Stimulated activated naive CD4-positive, alpha-beta T cell treated with Interleukin-2 at 50 U/mL for 16 hours (primary cell): ENCODE measurements at places on chromosomes 13 and 19.

DNA sequence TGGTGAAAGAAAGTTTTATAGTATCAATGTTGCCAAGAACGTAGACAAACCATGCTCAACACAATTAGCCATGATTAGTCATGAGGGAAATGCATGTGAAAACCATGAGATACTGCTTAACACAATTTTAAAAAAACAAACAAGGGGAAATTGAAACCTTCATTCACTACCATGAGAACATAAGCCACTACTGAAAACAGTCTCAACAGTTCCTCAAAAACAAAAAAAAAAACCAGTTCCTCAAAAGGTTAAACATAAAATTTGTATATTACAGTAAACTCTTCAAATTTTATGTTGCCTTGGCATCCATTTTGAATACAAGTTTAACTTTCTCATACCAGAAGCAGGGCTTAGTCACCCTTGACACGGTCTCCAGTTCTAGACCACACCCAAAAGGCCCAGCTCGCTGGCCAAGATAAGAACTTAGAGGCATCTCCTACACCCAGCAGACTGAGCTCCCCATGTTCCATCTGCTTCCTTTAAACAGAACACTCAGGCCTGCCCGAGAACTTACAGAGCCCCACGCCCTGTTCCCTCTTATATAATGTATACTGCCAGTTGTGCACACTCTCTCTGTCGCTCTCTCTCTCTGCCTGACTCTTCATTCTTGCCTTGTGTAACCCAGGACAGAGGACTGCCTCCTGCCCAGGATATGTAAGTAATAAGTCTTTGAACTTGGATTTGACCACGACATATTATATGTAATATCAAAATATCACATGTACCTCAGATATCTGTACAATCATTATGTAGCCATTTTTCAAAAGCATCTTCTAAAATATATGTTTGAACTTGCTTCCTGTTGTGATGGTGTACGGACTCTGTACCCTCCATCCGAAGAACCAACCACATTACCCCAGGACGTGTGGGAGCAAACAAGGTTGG lies 67.4 kb downstream of the STK24 start:
- peak; percentile 48 for DNase-seq

GRCh38 chr13:103762523-103762922 lies 696.3 kb upstream of the SLC10A2 start:
- DNase-seq = no peak

DNA sequence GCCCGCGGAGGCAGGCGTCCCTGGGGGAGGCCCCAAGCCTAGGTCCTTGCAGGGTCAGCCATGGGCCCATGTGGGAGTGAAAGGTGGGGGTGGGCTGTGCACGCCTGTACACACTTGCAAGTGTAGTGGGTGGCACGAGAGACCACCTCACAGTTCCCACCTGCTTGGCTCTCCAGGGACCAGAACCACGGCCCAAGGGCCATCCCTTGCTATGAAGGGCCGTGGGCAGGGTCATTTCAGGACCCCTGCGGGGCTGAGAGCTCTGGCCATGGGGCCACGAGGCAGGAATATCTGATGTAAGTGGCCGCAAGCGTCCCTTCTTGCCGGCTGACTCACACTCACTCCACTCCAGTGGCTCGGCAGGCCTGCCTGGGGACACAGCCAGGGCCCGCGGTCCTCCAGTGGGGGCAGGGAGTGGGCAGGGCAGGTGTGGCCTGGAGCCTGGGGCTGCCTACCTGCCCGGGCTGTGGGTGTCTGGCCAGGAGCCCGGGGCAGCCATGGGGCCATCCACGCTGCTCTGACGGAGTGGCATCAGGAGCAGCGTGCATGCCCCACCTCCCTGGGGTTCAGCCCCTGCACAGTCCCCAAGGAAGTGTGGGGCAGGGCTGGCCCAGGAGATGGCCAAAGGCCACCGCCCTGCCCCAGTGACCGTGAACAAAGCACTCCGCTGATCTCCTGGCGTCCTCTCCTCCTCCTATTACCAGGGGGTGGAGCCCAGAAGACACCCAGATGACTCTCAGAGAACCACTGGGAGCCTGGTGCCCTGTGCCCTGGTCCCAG lies 8.6 kb upstream of the MKNK2 start:
- DNase-seq = no peak

DNA sequence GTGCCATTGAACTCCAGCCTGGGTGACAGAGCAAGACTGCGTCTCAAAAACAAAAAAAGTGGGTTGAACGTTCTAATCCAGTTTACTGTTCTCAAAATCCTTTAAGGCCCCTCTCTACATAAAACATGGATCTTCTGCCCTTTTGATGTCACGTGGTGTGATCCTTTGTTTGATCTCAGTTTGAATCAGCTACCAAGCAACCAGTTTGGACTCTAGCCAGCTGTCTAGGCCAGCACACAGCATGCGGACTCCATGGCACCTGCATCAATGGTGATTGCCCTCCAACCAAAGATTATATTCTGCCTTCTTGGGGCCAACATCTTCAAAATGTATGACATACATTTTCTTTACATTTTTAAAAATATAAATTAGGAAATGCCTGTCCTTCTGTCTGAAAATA lies 365.4 kb downstream of the NDFIP2 start:
- no peak for DNase-seq

DNA sequence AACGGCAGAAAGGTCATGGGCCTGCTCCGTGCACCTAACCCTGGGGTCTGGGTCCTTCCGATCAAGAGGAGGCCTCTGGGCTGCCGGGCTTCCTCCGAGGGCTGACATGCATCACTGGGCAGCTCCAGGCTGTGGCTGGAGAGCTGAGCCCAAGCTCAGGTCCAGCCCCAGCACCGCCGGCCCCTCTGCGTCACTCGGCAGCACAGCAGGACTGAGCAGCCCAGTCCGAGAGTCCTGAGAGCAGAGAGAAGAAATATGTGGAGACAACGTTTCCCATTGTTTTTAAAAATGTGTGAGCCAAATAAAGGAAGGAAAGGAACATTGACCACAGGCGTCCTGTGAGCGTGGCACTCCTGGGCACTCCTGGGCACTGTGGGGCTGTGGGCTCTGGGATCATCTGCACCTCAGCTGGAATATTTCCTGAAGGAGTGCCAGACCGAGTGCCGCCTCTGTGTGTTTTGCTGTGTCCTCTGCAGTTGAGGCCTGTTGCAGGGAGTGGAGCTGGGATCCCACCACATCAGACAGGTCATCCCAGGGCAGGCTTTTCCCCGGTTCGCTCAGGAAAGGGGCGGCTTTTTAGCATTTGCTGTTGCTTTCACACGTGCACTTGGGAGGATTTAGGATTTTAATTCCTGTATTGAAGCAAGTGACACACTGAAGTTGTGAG lies 37.8 kb upstream of the TFDP1 start:
- DNase-seq = no peak

DNA sequence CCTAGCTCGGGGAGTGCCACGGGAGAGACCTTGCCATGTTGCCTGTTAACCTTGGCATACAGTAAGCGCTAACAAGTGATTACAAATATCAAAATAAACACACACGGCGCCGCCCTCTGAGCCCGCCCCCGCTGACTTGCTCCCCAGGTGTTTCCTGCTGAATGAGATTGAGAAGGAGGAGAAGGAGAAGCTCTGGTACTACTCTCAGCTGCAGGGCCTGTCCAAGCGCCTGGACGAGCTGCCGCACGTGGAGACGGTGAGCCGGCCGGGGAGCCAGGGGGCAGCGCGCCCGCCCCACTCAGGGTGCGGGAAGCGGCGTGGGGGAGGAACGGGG lies 5.0 kb downstream of the APC2 start:
- DNase-seq = no peak

GRCh38 chr19:38291855-38292254 lies 12.2 kb upstream of the C19orf33 start:
- no peak for DNase-seq

DNA sequence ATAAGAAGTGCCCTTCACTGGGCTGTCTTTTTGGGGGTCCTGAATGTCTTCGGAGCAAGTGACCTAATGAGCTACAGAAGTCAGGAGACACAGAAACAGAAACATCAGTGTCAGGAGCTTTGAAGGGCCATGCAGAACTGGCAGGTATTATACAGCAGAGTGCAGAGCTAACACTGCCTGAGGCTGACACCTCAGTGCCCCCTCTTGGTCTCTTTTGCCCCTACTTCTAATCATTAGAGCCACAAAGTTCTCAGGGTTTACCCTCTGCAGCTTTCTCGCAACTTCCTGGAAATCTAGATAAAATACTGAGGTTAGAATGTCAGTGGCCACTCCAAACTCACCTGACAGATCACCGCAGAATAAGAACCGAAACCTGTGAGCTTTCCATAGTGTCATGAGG lies 172.7 kb downstream of the B3GLCT start:
- no peak for DNase-seq

- DNase-seq = no peak
These were observed 7.6 kb downstream of the MFSD12 start for GRCh38 chr19:3549816-3550215.

- DNase-seq = no peak
These were observed 45.5 kb downstream of the HSPH1 start for GRCh38 chr13:31116224-31116623.

DNA sequence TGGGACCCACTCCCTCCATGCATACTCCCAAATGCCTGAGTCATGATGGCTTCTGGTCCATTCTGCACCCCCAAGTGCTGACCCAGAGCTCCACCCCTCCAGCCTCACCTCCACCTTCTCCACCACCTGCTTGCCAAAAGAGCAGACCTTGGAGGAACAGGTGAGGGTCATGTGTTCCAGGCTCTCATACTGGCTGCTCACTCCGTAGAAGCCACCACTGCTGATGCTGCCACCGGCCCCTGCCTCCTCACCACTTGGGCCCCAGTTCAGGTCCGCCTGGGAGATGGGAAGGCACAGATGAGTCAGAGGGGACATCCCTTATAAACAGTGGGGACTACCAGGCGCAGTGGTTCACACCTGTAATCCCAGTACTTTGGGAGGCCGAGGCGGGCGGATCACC lies 7.9 kb downstream of the CD37 start:
- no peak for DNase-seq

DNA sequence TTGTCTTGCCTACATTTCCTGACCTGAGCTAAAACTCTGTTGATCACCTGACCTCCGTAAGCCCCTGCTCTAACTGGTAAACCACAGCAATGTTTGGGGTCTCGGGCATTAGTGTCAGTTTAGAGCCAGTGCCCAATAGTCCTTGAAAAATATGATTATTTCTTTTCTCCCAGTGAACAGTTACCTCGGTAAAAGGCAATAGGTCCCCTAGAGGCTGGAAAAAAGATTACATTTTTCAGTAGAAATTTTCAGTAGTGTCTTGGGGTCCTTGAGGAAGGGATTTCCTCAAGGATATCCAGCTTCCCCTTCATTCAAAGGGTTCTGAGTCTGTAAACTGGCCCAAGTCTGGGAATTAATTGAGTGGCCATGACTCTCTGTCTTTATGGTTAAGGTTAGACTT lies 177.5 kb downstream of the SLC7A1 start:
- DNase-seq = no peak
